Endodermal cell (in vitro differentiated cells): ENCODE measurements at places on chromosomes 5 and 9. TPM values are rescaled to one million over a fixed set of nuclear protein-coding genes. Genes with fewer than 3 reads are reported as not detected.

The SOHLH1 gene
- not detected in 3 replicates for total RNA-seq

The GABRA1 gene
- total RNA-seq: 0.33 TPM in 1 of 2 replicates, not detected in the other

The IFNK gene
- total RNA-seq: not detected in 2 replicates

DNA sequence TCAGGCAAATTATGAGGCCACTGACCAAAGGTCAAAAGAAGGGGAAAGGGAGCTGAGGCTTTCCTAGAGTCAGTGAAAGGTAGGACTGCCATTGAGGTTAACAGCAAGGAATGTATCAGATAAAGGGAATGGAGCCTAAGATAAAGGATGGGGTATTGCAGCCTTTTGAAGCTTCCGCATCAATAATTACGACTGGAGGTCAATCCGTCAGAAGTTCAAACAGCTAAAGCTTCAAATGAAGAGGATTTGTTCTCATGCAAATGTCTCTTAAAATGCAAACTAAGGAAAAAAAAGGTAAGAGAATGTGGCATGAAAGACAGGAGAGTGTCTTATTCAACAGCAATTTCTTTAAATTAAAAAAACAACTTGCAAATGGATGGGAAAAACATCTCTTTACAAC lies 341.1 kb upstream of the RGMB start:
- DNase-seq: peak; percentile 37
